Natural killer cell (primary cell): ENCODE measurements at places on chromosomes 13 and 19. TPM values are rescaled to one million over a fixed set of nuclear protein-coding genes. Genes with fewer than 3 reads are reported as not detected.

The SPRED3 gene
- 1.1 TPM for total RNA-seq

The ZNF723 gene
- not detected for total RNA-seq

The SPIB gene
- total RNA-seq: 0.77 TPM

The KLHL1 gene
- not detected for total RNA-seq
